NCI-H2029 (cell line): ENCODE measurements at places on chromosomes 5 and 9.

DNA sequence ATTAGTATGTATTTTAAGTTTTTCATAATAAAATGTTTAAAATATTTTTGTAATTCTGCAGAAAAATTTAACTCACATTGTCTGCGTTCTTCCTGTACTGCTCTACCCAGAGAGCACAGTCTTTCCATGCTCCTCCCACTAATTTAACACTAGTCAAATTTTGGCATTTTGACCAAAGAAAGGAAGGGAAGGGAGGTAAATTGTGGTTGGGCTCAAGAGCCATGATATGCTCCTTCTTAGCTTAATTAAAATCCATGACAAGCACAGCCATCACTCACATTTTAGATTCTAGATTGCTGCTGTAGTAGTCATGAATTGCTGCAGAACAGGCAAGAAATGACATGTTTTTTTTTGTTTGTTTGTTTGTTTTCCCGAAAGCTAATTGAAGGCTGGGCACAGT is 98.4 kb downstream of the NLN start:
- DNase-seq, result no peak

GRCh38 chr9:125984461-125984860 is 237.3 kb downstream of the PBX3 start:
- no peak for DNase-seq

DNA sequence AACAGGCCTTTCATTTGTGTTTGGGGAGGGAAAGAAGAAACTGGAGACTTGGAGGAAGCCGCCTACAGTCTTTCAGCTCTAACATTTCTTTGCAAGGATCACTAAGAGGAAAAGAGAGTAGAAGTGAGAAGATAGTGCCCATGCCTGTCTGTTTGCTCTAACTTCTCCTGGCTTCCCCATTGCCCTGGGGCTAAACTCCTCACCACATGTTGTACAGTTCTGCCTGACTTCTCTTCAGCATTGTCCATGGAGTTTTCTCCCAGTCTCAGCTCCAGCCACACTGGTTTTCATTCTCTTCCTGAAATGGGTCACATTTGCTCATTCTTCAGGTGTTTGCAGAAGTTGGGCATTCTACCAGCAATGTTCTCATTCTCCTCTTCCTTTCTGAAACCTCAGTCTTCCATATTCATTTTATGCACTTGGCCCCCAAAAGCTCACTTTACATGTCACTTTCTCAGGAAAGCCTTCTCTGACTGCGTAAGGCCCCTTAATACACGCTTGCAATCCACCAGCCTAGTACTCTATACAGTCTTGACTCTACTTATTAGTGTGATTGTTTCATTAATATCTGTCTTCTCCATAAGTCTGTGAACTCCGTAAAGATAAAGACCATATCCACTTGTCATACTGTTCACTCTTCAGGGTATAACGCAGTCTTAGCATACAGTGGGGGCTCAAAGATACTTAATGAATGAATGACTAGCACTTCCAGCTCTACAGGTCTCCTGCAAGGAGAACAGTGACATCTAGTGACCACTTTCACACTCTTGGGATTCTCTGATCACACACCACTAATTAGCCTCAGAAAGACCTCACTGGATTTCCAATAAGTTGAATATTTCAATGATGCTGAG is 40.2 kb upstream of the TRIM32 start:
- no peak for DNase-seq

DNA sequence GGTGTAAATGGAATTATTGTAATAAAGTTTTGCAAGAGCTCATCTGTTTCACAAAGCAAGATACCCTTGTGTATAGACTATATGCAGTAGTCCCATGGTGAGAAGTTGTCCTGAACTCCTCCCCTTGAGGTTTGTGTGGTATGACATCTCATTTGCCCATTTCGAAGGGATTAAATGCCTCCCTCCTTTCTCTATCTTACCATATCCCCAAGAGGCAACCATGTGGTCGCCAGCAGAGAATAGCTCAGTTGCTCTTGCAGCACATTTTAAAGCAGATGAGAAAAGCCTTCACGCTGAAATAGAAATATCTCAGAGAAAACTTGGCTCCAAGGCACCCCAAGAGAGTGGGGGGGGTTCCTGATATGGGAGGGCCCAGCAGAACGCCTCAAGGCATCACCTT is 4.6 kb downstream of the SEMA6A start:
- DNase-seq, result no peak

DNA sequence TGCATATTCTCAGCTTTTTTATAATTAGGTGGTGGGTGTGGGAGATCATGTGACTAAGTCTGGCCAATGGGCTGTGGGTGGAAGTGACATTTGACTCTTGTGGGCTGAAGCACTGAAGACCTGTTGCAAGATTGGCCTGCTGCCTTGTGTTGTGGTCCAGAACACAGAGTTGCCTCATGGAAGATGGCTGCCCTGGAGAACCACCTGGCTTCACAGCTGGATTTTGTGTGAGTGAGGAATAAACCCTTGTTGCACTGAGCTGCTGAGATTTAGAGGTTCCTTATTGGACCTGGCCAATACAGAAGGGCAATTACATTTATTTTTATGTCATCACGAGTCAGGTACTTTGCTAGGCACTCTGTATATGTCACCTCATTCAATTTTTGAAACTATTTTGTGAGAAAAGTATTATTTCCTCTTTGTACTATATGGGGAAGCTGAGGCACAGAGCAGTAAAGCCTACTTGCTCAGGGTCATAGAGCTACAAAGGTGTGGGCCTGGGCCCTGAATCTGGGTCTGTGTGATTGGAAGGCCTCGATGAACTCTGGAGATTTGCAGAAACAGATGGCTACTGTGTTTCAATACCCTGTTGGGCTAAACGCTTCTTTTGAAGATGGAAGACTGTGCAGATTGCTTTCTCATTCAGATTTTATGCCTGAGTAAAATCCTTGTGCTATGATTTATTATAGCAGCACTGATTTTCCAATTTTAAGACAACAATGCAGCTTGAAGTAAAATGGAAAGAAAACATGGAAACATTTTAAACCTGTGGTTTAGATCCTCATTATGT is 71.2 kb upstream of the TBC1D2 start:
- no peak for DNase-seq

DNA sequence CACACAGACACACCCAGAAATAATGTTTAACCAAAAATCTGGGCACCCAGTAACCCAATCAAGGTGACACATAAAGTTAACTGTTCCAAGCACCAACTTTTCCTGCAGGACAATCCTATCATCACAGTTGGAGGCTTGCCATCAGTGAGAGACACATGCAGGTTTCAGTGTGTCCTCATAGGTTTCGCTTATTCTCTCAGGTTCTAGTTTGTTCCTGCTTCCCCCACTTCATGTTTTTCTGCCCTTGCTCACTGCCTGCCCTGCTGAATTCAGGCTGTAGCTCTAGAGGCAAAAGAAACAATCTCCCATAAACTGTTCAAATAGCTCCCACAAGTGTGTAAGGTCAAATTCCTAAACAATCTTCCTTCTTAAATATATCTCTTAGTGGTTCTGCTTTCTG is 20.0 kb upstream of the SHISAL2B start:
- no peak for DNase-seq

DNA sequence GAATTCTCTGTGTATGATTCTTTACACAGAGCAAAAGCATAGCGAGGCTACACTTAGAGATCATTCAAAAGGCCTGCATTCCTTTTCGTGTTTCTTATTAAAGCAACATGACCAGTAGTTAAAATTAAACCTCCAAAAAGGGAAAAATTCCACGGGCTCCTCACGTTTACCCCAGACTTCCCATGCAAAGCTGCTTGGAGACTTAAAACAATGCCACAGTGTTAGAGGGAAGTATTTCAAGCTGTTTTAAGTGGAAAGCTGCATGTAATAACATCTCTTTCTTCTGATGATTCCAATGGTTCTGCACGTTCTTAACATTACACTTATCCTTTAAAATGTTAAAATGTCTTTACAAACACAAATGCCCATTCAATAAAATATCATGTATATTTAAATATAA is 405.2 kb downstream of the SEMA5A start:
- no peak for DNase-seq

- no peak for DNase-seq
Measured at GRCh38 chr5:177233206-177233605, 70.3 kb downstream of the RAB24 start.

GRCh38 chr5:140916325-140916724 is 9.8 kb upstream of the PCDHAC1 start:
- DNase-seq, result no peak

- DNase-seq, result no peak
Measured at GRCh38 chr5:169971780-169972179, 8.5 kb downstream of the INSYN2B start.

DNA sequence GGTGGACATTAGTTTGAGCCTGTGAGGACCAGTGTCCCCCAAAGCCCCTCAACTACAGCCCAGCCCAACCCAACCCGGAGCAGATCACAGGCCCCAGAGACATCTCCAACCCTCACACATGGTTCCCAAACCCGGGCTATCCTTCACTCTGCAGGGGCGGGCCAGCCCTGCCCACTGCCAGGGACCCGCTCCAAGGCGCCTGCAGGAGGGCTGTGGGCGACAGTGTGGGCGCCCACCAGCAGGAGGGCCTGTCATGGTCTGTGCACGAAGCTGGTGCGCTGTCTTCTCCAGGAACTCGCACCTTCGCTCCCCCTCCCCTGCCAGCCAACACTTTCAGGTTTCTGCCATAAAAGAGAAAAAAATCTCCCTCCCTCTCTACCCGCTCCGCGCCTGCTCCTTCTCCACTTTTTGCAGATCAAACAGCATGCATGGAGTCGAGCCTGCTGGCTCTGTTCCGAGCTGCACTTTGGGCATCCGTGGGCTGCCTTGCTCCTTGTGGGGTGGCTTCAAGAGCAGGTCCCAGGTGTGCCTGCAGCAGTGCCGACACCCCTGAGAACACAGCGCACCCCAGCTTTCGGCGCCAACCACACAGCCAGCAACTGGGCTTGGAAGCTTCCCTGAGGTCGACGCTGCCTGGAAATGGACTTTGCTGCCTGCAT is 133.7 kb upstream of the PPP1R26 start:
- no peak for DNase-seq

DNA sequence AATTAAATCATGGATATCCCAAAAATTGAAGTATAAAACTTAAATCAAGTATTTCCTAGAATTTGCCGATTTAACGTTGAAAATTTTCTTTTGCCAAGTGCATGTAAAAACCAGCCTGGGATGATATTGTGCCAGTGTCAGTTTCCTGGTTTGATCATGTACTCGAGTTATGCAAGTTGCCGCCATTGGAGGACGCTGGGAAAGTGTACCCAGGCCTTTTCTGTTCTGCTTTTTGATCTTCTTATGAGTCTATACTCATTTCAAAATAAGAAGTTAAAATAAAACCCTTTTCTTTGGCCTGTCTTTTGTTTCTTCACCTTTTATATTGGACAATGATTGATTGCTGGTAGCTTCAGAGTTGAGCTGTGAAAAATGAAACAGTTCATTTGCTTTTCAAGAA is 93.1 kb upstream of the NFIL3 start:
- no peak for DNase-seq

DNA sequence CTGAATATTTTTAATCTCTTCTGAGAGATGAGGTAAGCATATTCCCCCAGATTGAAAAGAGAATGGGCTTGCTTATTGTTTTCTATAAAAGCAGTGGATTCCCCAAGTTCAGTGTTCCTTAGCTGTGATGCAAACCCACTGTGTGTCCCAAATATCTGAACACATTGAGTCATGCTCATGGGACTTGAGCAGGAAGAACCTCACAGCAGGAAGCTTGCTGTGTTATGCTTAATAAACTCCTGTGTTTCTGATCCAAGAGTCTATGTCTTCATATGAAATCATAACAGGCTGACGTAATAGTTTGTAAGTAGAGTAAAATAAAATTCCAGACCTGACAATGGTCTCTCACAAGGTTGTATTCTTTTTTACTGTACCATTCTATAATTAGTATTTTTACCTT is 24.8 kb upstream of the LOX start:
- DNase-seq, result no peak

- DNase-seq, result no peak
Measured at GRCh38 chr5:5617024-5617423, 194.5 kb downstream of the ICE1 start.

- DNase-seq, result no peak
Measured at GRCh38 chr5:40260361-40260760, 419.4 kb upstream of the PTGER4 start.

DNA sequence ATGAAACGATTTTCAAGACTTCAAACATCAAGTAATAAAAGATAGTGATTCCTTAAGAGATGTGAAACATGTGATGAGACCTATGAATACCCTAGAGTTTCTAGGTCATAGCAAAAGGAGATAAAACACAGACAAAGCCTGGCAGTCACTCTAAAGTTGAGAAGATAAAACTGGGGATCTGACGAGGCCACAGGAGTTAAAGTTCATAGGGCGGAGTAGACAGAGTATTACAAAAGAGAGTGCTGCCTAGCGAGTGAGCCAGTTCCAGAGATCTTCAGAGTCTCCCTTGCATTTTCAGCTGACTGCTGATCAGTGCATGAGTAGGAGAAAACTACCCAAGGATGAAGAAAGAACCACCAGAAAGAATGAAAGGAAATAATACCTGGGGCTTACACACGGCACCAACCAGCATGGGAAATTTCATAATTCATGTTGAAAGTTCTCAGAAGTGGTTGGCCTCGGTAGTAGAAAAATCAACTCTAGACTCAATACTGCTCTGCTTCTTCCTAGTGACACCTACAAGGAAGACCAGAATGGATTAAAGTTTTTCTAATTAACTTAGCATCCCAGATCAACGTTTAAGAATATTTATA is 30.4 kb downstream of the FBXO4 start:
- DNase-seq, result no peak

DNA sequence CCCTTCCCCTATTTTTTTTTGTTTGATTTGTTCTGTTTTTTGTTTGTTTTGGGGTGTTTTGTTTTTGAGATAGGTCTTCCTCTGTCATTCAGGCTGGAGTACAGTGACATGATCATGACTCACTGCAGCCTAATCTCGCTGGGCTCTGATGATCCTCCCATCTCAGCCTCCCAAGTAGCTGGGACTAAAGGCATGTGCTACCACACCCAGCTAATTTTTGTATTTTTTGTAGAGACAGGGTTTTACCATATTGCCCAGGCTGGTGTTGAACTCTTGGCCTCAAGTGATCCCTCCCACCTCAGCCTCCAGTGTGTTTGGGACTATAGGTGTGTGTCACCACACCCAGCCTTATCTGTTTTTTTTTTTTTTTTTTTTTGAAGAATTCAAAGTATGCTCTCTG is 605.4 kb downstream of the DNAH5 start:
- no peak for DNase-seq

DNA sequence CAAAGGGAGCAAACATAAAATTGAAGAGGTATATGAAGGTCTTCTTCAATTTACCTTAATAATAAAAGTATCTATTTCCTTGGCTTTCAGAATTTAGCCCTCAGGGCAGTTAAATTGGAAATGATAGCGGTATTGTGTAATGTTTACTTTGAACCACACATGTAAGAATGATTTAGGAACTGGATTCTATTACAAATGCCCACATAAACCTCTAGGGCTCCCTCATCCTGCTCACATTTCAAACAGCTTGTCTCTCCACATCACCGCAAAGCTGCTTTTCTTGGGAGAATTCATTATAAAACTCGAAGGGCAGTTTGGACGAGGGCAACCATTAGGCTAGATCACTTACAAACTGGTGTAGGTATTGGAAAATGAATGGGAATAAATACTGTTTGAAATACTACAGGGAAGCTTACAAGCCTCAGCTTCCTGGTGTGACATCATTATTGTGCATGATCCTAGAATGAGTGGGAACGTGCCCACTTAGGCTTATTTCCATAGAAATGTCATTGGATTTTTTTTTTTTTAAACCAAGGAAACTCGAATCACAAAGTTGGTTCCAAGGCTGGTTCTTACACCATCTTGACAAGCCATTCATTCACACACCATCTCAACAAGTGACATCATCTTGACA is 47.3 kb downstream of the MTRR start:
- peak; percentile 32 for DNase-seq

- no peak for DNase-seq
Measured at GRCh38 chr5:72109625-72110024, 2.4 kb downstream of the MAP1B start.

GRCh38 chr5:172561151-172561550 is 79.9 kb upstream of the NEURL1B start:
- no peak for DNase-seq
